Frontal cortex (tissue), 4 donors: ENCODE measurements at places on chromosomes 2 and 18.

GRCh38 chr2:36330473-36331395 is 24.8 kb upstream of the CRIM1 start:
- DNase-seq, result no peak

- DNase-seq, result no peak
These were observed 136.6 kb downstream of the AGPS start for GRCh38 chr2:177529166-177529565.

- DNase-seq, result no peak
These were observed 169.4 kb downstream of the NBAS start for GRCh38 chr2:15391751-15392150.

- no peak for DNase-seq
These were observed 100.0 kb downstream of the AQP4 start for GRCh38 chr18:26765498-26765897.

GRCh38 chr2:45698554-45698953 is 47.1 kb downstream of the PRKCE start:
- no peak for DNase-seq

- no peak for DNase-seq
These were observed 426.7 kb downstream of the SETBP1 start for GRCh38 chr18:45107425-45107824.

DNA sequence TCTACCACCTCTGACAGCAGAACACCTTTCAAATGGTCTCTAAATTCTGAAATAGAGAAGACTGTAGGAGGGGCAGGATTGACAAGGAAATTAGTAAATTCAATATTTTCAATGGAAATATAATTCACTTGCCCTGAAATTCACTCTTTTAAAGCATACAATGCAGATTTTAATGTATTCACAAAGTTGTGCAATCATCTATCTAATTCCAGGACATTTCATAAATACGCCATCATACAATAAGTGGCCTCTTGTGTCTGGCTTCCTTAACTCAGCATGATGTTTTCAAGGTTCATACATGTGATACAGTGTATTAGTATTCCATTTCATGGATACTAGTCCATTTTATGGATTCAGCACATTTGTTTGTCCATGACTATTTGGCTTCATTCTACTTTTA is 74.2 kb downstream of the ZRANB3 start:
- DNase-seq, result no peak

- DNase-seq, result no peak
These were observed 39.1 kb downstream of the FBXO11 start for GRCh38 chr2:47867205-47867604.

DNA sequence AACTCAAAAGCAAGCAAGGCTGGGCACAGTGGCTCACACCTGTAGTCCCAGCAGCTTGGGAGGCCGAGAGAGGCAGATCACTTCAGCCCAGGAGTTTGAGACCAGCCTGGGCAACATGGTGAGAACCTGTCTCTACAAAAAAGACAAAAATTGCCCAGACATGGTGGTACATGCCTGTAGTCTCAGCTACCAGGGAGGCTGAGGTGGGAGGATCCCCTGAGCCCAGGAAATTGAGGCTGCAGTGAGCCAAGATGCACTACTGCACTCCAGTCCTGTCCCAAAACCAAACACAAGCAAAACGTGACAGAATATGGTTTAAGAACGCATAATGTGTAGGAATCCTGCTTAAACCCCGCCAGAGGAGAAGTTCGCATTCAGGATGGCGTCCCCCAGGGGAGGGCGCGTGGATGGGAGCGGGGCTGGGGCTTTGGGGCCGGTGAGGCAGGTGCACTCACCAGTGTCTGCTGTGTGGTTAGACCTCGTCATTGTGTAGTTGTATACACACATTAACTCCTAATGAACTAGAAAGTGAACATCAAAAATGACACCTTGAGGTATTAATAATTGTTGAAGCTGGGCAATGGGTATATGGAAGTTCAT is 5.4 kb downstream of the COLEC11 start:
- DNase-seq, result no peak

GRCh38 chr2:43524177-43524965 is 71.5 kb downstream of the THADA start:
- no peak for DNase-seq

GRCh38 chr2:165357758-165358157 is 111.7 kb upstream of the CSRNP3 start:
- DNase-seq, result no peak

- DNase-seq, result no peak
These were observed 21.2 kb downstream of the CNTNAP5 start for GRCh38 chr2:124046332-124046731.

DNA sequence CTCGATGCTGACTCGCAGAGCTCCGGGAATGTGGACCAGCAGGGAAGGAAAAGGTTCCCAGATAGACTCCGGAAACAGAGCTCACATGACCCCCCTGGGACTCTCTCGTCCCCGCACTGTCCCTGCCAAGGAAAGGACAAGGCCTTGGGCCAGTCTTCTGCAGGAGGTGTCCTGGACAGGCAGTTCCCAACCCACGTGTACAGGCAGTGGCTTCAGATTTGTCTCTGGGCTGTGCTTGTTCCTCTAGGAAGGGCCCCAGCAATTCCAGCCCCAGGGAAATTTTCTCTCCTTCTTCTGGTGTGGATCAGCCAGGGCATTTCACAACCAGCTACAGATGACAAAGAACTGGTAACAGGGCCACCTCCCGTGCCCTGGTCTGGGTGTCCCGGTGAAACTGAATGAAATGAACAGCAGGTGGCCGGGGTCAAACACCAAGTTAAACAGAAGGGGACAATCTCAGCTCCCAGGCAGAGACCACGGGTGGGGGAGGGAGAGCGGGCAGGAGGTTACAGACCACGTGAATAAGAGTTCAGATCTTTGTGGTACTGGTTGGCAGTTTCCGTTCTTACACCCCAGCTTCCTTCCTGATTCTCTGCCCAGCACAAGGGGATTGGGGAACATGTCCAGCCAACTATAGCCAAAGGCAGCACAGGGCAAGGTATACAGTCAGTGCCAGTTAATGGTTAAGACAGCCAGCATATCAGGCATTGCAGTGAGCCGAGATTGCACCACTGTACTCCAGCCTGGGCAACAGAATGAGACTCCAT is 52.2 kb upstream of the CAB39 start:
- no peak for DNase-seq

DNA sequence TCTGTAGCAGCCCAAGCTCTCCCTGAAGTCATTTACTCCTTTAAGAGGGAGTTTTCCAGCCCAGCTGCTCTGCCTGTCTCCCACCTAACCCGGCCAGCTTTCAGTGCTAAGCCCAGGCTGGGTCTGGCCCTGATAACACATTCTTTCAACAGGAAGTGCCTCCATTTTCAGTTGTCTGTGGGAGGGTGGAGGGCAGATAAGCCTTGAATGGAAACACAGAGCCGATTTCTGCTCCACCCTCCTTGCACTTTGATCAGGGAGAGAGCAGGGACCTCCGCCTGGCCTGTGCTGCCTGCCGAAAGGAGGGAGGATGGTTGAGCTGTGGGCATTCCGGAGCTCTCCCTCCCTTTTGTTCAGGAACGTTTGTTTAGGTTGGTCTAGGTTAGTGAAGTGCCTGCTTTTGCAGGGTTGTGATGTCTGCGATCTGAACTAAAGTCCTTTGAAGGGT is 24.8 kb downstream of the GATA6 start:
- DNase-seq, result no peak

GRCh38 chr2:41420219-41420618 is 627.6 kb upstream of the PKDCC start:
- DNase-seq, result no peak

GRCh38 chr18:58922995-58923394 is 58.3 kb downstream of the ZNF532 start:
- no peak for DNase-seq
